Lung microvascular endothelial cell (primary cell): ENCODE measurements at places on chromosomes 7 and 10. TPM values are rescaled to one million over a fixed set of nuclear protein-coding genes. Genes with fewer than 3 reads are reported as not detected.

- no peak for DNase-seq
Observed at GRCh38 chr7:6590645-6591110, 857 bp downstream of the INTS15 start.

GNA12 gene
- 22.0 and 27.2 TPM in 2 replicates for total RNA-seq

GRCh38 chr7:35729061-35729783 is 34.3 kb upstream of the HERPUD2 start:
- DNase-seq = no peak

DNA sequence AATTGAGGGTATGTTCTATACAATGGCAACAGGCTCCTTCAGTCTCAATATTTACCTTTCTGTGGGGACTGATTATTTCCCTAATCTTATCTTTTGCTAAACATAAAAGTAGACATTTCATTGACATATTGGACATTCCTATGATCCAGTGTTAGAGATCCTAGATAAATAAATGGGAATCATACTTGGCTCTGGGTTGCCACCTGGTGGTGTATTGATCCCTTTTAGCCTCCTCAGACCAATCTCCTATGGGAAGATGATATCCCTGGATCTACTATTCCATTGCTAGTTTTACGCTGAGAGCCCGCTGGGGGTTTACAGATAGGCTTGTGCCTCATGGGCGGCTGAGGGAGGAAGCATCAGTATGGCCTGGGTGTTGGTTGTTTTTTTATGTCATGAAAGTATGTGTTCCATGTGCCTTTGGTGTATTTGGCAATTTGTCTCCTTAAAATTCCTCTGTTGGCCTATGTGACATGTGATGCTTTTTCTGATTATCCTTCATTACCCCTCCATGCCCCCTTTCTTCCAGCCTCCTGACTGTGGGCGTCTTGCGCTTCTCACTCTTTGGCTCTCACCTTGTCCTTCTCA is 18.8 kb downstream of the CELF2 start:
- peak; percentile 75 for DNase-seq

GTF2IRD2 gene
- total RNA-seq = 4.6 and 5.4 TPM in 2 replicates

CRCP gene
- 19.2 and 27.0 TPM in 2 replicates for total RNA-seq

DNA sequence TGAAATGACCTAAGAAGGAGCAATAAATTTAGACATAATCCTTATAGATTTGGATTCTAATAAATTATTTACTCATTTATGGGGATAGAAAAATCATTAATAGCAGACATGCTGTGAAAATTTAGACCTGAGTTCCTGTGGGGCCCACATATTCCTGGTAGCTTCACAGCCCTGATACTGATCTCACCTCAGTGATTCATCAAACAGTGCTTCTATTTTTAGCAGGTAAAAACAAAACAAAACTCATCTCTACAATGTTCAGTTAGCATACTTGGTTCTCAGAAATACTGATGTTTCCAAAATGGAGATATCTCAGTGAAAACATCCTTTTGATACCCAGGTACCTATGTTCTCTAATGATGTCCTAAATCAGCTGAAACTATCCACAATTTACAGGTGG is 841.1 kb upstream of the SORCS1 start:
- no peak for DNase-seq

DNA sequence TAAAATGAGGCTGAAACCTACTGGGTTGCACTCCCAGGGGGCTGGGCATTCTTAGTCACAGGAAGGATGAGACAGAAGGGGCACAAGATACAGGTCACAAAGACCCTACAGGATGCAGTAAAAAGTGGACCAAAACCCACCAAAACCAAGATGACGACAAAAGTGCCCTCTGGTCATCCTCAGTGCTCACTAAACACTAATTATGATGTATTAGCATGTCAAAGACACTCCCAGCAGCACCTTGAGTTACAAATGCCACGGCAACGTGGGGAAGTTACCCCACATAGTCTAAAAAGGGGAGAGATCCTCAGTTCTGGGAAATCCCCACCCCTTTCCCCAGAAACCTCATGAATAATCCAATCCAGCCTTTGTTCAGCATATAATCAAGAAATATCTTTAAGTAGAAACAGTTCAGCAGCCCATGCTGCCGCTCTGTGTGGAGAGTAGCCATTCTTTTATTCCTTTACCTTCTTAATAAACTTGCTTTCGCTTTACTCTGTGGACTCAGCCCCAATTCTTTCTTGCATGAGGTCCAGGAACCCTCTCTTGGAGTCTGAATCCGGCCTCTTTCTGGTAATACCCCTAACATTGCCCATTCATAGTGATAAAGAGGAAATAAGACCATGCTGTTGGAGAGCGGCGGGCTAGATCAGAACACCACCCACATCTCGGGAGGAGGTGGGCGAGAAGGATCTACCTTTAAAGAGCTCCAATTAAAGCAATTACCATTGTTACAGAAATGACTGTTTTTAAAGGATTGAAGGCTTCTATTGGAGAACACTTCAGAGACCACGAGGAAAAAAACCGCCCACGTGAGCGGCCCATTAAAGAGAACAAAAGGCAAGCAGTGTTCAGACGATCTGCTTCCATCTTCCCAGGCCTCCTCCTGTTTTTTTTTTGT is 170.9 kb downstream of the USP6NL start:
- no peak for DNase-seq
